ENCODE measurements at places on chromosomes 3 and 15.

- no peak for DNase-seq
These were observed 334.9 kb upstream of the NR2F2 start for GRCh38 chr15:95995375-95996168.

GRCh38 chr3:44920081-44920480 lies 45.7 kb downstream of the TGM4 start:
- DNase-seq, result no peak

DNA sequence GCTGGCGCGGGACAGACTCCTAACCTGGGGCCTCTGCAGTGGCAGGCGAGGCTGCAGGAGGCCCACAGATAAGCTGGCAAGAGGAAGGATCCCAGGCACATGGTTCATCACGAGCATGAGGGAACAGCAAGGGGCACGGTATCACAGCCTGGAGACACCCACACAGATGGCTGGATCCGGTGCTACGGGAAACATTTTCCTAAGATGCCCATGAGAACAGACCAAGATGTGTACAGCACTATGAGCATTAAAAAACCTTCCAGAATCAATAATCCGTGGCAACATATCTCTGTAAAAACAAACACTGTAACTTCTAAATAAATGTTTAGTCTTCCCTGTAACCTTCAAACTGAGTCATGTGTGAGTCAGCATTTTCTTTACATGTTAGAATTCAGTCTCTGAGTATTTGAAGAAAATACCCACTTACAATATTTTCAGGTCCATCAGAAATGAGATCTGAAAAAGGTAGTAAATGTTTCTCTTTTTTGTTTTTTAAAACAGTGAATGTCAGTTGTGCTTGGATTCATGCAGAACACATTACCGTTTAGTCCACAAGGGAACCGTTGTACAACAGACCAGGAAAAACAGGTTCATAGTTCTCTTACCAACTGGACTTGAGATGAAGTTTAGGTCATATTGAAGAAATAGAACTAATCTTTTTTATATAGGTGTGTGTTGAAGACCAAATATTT lies 75.9 kb downstream of the BOC start:
- DNase-seq, result no peak

DNA sequence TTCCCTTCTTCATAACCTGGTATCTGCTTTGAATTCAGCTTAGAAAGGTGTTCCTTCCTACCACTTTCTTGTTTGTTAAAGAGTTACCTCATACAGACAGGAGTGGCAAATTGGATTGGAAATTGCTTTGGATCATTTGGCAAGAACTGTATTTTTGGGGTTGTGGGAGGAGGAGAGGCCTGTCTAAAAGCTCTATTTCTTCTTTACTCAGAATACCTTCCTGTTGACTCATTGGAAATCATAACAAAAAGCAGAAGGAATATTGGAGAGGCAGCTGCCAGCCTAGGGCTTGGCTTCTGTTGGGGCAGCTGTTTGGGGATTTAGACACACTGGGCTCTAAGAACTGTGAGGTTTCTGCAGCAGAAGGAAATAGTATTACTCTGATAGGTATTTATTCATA lies 14.2 kb downstream of the IQGAP1 start:
- DNase-seq, result no peak

GRCh38 chr3:64031540-64032508 lies 8.5 kb upstream of the PSMD6 start:
- no peak for DNase-seq

DNA sequence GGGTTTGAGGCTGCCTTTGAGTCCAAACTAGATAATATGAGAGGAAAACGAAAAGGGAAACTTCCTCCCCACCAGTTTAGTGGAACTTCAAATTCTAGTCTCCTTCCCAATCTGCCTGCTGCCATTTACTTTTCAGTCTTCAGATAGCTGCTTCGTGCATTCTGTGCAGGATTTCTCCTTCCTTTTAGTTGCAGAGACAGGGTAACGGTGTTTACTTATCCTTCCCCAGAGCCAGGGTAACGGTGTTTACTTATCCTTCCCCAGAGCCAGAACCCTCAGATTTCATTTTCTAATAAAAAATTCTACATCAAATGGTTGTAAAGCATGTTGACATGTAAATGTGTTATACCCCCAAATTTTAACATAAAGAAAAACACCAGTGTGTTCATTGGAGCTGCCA lies 282.6 kb downstream of the VPS13C start:
- peak; percentile 14 for DNase-seq

DNA sequence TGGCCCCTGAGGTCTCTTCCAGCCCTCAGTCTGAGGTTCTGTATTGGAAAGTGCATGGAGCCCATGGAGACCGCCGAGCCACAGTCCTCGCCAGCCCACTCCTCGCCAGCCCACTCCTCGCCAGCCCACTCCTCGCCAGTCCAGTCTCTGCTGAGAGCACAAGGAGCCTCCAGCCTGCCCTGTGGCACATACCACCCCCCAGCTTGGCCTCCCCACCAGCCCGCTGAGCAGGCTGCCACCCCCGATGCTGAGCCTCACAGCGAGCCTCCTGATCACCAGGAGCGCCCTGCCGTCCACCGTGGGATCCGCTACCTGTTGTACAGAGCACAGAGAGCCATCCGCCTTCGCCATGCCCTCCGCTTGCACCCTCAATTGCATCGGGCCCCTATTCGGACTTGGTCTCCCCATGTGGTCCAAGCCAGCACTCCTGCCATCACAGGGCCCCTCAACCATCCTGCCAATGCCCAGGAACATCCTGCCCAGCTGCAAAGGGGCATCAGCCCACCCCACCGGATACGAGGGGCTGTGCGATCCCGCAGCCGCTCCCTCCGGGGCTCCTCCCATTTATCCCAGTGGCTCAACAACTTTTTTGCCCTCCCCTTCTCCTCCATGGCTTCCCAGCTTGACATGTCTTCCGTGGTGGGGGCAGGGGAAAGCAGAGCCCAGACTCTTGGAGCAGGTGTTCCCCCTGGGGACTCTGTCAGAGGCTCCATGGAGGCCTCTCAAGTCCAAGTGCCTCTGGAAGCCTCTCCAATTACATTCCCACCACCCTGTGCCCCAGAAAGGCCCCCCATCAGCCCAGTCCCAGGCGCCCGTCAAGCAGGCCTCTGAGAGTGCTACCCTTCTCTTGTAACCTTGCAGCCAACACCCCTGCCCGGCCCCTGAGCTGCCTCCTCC lies 40.9 kb downstream of the PML start:
- no peak for DNase-seq

GRCh38 chr3:73409138-73409763 lies 215.5 kb downstream of the PDZRN3 start:
- no peak for DNase-seq

Data from activated CD4-positive, alpha-beta T cell treated with anti-CD3 and anti-CD28 coated beads, Interleukin-2, amount 10 ng/mL, durations not matched to agents 24 days and 14 days (primary cell).